ENCODE measurements at places on chromosomes 1 and 21. TPM values are rescaled to one million over a fixed set of nuclear protein-coding genes. Genes with fewer than 3 reads are reported as not detected.
A peak's percentile ranks its signal among the peaks of the same experiment; 100 is the strongest.

DNA sequence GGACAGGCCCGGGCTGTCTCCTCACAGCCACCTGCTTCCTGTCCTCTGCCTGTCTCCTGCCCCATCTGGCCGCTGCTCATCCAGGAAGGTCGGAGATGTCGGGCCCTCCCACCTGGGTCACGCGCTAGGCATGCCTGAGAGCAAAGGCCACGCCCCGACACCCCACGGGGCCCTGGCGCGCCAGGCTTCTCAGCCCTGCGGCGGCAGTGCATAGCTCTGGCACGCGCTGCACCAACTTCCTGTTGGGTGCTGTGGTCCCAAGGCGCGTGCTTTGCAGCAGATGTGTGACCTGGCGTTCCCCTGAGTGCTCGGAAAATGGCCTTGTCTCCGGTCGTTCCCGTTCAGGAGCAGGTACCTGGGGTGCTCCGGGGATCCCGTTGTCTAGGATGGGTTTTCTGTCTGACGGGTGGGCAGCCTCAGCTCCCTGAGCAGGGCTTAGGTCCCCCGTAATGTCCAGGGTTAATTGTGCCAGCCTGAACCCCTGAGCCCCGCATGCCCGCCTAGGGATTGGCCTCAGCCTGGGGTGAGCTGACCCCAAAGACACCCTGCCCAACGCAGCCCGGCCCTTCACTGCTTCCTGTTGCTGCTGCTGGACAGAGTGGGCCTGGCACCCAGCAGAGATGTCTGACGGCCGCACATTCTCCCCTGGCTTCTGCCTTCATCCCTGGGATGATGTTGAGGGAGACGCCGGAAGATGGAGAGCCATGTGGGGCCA lies 19.4 kb upstream of the KCNAB2 start:
- peak overlapping the region; percentile 98 for H3K27ac ChIP-seq
- peak overlapping the region; percentile 95 for H3K4me3 ChIP-seq
- peaks cover 50% of the 10 kb centered on the region for H3K4me1 ChIP-seq
- DNase-seq: peak; percentile 89
- peaks cover 5% of the 10 kb centered on the region for H3K36me3 ChIP-seq
- no peaks in the 10 kb centered on the region for H3K27me3 ChIP-seq

DNA sequence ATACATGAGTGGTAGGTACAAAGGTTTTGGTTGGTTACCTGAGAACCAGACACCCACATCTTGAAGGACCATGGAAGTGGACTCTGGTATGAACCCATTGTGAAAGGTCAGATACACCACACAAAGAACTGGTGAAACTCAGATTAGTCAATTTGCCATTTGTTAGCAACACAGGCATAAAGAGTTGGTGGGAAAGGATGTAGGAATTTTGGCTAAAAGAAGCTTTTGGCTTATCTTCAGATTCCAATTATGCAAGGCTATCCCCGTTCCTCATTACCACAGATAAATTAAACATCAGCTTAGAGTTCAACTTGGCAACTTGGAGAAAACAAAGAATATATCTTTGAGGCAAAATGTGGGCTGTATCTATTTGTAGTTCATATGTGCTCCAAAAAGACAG lies 87.0 kb upstream of the IRF2BP2 start:
- no peaks in the 10 kb centered on the region for H3K36me3 ChIP-seq
- H3K27me3 ChIP-seq: no peaks in the 10 kb centered on the region
- H3K4me1 ChIP-seq: peaks cover 3% of the 10 kb centered on the region
- H3K27ac ChIP-seq: peak overlapping the region; percentile 24
- DNase-seq: no peak

DNA sequence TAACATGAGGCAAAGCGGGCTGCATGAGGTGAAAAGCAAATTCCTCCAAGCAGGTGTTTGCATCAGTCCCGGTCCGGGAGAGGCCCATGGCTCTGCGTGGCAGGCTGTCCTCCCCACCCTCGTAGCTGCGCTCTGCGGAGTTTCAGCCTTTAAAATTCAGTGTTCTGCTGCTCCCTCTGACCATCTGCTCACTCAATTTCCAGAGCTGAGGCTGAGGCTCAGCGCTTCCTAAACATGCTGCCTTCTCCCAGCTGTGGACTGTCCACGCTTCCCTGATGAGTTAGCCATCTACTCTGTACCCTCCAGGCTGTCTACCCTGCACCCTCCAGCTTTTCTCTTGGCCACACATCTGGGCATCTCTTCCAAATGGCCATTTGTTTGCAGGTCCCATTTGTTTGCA lies 87.7 kb downstream of the KCNJ6 start:
- no peaks in the 10 kb centered on the region for H3K36me3 ChIP-seq
- H3K27me3 ChIP-seq: peaks cover 33% of the 10 kb centered on the region
- no peak overlapping the region for H3K4me3 ChIP-seq
- no peak overlapping the region for H3K27ac ChIP-seq
- H3K4me1 ChIP-seq: no peaks in the 10 kb centered on the region

GRCh38 chr1:44531785-44532566 lies 126.9 kb downstream of the RNF220 start:
- H3K36me3 ChIP-seq: peaks cover 2% of the 10 kb centered on the region
- H3K4me1 ChIP-seq: no peaks in the 10 kb centered on the region
- H3K27me3 ChIP-seq: peaks cover 40% of the 10 kb centered on the region
- H3K4me3 ChIP-seq: no peak overlapping the region
- no peak overlapping the region for H3K27ac ChIP-seq

PCBP3 gene
- 4.2 TPM for total RNA-seq

DNA sequence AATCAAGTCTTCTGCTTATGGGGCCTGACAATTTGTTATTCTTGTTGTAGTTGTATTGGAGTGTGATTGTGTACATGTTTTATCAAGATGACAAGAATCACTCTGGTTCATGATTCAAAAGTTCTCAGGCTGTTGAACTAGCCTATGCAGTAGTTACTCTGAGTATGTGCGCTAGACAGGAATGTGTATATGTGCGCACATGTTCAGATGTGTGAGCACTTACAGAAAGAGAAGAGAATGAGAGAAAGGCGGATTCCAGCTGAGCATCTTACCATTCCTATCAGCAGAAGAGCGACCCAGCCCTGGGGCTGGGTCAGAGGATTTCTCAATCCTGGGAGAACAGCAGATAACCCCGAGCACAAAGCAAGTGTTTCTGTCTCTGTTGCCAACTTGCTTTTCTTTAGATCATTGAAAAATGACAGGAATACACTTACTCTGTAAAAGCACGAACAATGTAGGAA lies 110.8 kb upstream of the HOOK1 start:
- no peak overlapping the region for H3K4me3 ChIP-seq
- peaks cover 25% of the 10 kb centered on the region for H3K27me3 ChIP-seq
- no peaks in the 10 kb centered on the region for H3K36me3 ChIP-seq
- DNase-seq: no peak
- H3K4me1 ChIP-seq: peaks cover 5% of the 10 kb centered on the region

GRCh38 chr1:25854554-25854953 lies 4.7 kb downstream of the AUNIP start:
- no peaks in the 10 kb centered on the region for H3K27me3 ChIP-seq
- no peak overlapping the region for H3K27ac ChIP-seq
- no peak overlapping the region for H3K4me3 ChIP-seq
- no peak for DNase-seq

DNA sequence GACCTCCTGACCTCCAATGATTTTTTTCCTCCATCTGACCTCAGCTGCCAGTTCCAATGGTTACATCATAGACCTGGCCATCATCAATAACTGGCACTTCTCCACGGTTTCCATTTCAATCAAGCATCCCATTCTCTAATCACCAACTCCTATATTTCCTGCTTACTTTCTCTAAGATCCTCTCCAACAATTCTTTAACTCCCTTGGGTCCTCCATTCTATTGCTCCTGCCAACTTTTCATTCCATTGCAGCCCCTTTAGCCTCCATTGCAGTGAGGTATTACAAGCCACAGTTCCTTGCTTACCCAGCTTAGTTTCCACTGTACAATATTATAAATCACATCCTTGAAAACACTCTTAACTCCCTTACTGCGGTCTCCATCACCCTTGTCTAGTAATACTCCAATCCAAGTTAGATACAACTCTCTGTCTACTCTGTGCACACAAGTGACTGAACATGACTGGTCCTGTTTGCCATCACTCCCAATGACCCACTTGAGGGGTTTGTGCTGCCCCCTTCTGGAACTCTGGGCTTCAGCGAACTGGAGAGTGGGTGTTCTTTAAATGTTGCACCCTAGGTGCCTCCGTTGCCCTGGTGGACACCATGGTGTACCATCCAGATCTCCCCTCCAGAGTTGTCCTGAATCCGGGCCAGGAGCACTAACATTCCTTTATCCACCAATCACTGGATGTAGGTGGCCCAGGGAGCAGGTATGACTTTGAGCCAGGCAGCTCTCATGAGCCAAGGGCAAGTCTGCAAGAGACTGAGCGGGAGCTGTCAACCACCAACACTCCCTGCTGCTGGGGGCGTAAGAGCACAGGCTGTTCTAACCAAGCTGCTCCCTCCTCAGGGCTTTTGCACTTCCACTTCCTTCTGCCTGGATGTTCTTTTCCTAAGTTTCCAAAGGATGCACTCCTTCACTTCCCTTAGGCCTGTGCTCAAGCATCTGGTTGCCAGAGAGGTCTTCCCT lies 3.7 kb upstream of the FNDC7 start:
- peak overlapping the region; percentile 51 for H3K27ac ChIP-seq
- H3K4me1 ChIP-seq: peaks cover 21% of the 10 kb centered on the region
- H3K27me3 ChIP-seq: no peaks in the 10 kb centered on the region
- peak; percentile 41 for DNase-seq
- peak overlapping the region; percentile 39 for H3K4me3 ChIP-seq

LRRC8C gene
- total RNA-seq: 46.0 TPM

S100A8 gene
- total RNA-seq: 110 TPM

DNA sequence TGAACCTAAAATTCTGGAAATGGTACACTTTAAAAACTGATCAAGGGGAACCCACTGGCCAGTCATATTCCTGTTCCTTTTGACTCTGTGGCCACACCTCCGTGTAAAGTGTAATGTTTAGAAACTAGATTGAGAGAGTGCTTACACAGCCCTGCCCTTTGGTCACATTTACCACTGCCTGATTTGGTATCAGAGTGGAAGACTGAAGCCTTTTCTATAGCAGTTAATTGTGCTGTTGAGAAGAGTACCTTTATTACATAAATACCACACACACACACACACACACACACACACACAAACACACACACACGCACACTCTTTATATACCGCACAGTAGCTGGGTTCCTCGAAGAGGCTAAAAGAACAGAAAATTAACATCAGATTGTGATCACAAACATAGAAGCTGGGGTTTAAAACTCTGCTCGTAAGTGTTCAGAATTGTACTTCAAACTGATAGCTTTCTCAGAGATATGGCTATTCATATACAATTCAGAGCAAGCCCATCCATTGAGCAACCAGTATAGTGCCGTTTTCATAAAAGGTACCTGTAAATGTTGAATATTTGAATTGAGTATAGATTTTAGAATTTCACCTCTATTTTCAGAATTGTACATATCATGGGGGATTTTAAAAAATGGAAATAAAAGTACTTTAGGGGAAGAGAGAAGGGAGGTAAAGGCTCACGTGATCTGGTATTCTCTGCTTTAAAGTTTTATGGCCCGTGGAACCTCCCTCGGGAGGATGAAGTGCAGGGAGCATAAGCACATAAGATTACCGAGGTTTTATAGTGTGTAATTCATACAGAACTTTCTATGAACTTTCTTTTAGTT lies 37.5 kb downstream of the CAMTA1 start:
- H3K4me1 ChIP-seq: peaks cover 31% of the 10 kb centered on the region
- H3K36me3 ChIP-seq: no peaks in the 10 kb centered on the region
- H3K4me3 ChIP-seq: no peak overlapping the region
- no peak for DNase-seq
- H3K27ac ChIP-seq: no peak overlapping the region

GRCh38 chr1:202967684-202968281 lies 726 bp upstream of the CYB5R1 start:
- peak overlapping the region; percentile 87 for H3K4me3 ChIP-seq
- H3K27me3 ChIP-seq: no peaks in the 10 kb centered on the region
- H3K27ac ChIP-seq: peak overlapping the region; percentile 86
- peaks cover 30% of the 10 kb centered on the region for H3K4me1 ChIP-seq
- peaks cover 5% of the 10 kb centered on the region for H3K36me3 ChIP-seq

- H3K27me3 ChIP-seq: no peaks in the 10 kb centered on the region
- peaks cover 7% of the 10 kb centered on the region for H3K4me1 ChIP-seq
- H3K27ac ChIP-seq: no peak overlapping the region
Observed at GRCh38 chr1:25893116-25893515, 13.1 kb downstream of the STMN1 start.

GRCh38 chr1:201266774-201267173 lies 16.5 kb upstream of the PKP1 start:
- peaks cover 2% of the 10 kb centered on the region for H3K36me3 ChIP-seq
- no peak for DNase-seq
- no peak overlapping the region for H3K4me3 ChIP-seq
- H3K27me3 ChIP-seq: peaks cover 81% of the 10 kb centered on the region
- peaks cover 2% of the 10 kb centered on the region for H3K4me1 ChIP-seq

DNA sequence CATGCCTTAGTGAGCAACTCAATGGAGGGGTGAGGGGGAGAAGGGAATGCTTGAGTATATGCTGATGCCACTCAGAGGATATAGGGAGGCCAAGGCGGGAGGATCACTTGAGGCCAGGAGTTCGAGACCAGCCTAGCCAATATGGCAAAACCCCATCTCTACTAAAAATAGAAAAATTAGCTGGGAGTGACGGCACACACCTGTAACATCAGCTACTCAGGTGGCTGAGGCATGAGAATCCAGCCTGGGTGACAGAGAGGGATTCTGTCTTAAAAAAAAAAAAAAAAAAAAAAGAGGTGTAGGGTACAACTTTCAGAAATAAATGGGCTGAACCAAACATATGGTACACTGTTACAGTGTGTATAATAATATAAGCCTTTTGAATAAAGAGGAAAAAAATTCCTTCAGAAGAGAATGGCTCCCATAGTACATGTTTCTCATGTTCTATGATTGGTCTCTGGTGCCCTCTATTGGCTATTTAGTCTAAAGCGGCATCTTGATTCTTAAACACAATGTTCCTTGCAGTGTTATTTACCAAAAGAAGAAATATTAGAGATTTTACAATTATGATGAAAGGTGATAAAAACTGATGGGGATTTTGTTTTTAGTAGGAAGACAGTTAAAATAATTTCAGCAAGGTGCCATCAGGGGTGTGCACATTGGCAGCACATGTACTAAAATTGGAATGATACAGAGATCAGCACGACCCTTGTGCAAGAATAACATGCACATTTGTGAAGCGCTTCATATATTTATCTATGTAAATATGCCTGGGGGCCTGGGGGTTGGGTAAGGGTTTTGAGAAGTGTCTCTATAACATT lies 109.8 kb downstream of the PATJ start:
- H3K27ac ChIP-seq: no peak overlapping the region
- DNase-seq: no peak
- no peak overlapping the region for H3K4me3 ChIP-seq
- H3K4me1 ChIP-seq: peaks cover 7% of the 10 kb centered on the region
- H3K27me3 ChIP-seq: no peaks in the 10 kb centered on the region
- no peaks in the 10 kb centered on the region for H3K36me3 ChIP-seq

C21orf91 gene
- total RNA-seq: 68.1 TPM

DNA sequence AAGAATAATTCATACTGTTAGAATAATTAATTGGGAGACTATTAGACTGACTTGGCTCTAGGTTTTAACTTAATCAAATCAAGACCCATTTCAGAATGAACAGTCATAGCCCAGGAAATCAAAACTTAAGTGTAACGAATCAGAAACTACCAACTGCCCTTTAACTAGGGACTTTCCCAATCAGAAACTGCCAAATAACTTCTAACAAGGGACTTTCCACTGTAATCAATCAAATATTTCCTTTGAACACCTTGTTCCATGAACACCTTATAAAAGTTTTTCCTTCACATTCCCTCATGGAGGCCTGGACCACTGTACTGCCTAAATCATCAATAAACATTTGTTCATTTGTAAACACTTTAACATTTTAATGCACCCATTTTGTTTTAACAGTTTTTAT lies 1054.7 kb upstream of the TMPRSS15 start:
- DNase-seq: no peak
- H3K4me3 ChIP-seq: no peak overlapping the region
- H3K4me1 ChIP-seq: no peaks in the 10 kb centered on the region
- H3K36me3 ChIP-seq: no peaks in the 10 kb centered on the region
